Activated CD4-positive, alpha-beta T cell treated with anti-CD3 and anti-CD28 coated beads for 36 hours (primary cell): ENCODE measurements at places on chromosomes 16 and 17. TPM values are rescaled to one million over a fixed set of nuclear protein-coding genes. Genes with fewer than 3 reads are reported as not detected.

CES3 gene
- 1.6 TPM for total RNA-seq

NPTX1 gene
- total RNA-seq: 22.7 TPM

CAPNS2 gene
- total RNA-seq: not detected

PRM3 gene
- not detected for total RNA-seq

RHBDL1 gene
- 0.40 TPM for total RNA-seq

DDX28 gene
- 17.1 TPM for total RNA-seq

MC1R gene
- total RNA-seq: 1.2 TPM

CKLF gene
- 122 TPM for total RNA-seq

CDH13 gene
- total RNA-seq: not detected

DNA sequence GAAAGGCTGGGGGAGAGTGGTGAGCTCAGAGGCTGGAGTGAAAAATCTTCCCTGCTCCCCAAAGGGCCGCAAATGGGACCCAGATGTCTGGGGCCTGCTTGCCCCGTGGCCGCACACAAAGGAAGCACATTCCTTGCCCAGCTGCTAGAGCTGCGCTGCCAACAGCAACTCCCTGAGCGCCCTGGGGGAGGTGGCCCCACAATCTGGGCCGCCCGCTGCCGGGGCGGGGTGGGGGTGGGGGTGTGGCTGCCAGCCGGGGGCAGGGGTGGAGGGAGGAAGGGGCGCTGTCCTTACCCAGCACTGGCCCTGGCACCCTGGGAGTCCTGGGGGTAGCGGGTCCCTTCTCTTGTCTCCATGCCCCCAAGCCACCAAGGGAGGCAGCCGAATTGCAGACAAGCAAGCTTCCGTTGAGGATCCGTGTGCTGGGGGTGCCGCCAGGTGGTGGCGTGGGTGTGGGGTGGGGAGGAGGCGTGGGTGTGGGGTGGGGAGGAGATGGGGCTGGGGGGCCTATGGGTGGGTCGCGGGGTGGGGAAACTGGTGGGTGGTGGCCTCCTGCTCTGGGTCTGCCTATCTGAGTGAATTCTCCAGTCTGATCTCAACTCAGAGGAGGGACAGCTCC lies 48.4 kb upstream of the PABPN1L start:
- DNase-seq: no peak

GRCh38 chr17:55067697-55068439 lies 99.3 kb downstream of the STXBP4 start:
- no peak for DNase-seq

- DNase-seq: no peak
These were observed 5.5 kb upstream of the SLFN12L start for GRCh38 chr17:35542990-35543389.

- DNase-seq: no peak
These were observed 294.2 kb upstream of the RBFOX1 start for GRCh38 chr16:7038475-7038874.

DNA sequence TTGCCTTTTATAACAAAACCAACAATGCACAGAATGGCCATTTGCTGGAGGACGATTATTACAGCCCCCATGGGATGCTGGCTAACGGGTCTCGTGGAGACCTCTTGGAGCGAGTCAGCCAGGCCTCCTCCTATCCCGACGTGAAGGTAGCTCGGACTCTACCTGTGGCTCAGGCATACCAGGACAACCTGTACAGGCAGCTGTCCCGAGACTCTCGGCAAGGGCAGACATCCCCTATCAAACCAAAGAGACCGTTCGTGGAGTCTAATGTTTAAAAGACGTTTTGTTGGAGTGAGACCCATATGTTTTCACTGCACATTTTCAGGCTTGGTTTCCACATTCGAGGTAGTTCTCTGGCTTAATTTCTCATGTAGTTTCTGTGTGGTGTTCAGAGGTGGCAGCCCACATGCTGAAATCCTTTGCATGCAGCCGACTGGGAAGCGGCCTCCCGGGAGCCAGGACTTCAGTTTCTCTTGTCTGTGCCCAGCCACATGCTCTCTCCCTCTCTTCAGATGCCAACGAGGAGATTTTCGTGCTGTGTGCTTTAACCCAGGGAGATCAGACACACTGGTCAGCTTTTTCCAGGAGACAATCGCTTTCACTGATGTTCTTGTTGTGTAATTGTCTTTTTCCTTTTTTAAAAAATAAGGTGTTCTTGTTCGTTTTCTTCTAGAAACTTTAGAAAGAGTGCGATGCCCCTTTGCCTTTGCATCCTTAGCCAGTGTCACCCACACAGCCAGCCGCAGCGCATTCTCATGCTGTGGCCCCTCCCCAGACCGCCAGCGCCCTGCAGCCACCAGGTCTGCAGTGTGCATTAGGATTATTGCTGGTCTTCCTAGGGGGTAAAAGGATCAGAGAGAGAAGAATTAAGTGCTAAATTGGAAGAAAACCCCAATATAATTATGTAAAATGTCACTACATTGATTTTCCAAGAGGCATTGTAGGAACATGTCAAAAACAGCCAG lies 24.1 kb downstream of the CYB561 start:
- DNase-seq: no peak

GRCh38 chr17:17994271-17995069 lies 21.8 kb downstream of the DRC3 start:
- peak; percentile 40 for DNase-seq

- DNase-seq: peak; percentile 40
These were observed 100.5 kb downstream of the PLCG2 start for GRCh38 chr16:81879625-81880024.

GRCh38 chr17:30554839-30555751 lies 77.9 kb downstream of the GOSR1 start:
- peak; percentile 20 for DNase-seq

- DNase-seq: no peak
These were observed 265.5 kb downstream of the PARN start for GRCh38 chr16:14364386-14365199.

DNA sequence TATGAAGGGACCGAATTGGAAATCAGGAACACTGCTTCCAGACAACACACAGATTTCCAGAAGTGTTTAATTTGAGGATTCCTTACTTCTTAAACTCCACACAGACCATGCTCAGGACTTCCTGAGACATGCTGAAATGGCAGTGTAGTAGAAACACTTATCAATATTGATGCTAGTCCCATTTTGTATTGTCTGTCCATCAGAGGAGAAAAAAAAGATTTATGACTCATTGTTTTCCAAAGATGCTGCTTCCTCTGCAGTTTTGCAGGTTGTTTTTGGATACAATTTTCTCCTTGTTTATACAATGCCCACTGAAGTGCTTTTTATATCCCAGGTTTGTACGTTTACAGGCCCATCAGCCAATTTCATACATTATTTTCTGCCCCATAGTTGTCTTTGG lies 68.3 kb upstream of the TANC2 start:
- no peak for DNase-seq

DNA sequence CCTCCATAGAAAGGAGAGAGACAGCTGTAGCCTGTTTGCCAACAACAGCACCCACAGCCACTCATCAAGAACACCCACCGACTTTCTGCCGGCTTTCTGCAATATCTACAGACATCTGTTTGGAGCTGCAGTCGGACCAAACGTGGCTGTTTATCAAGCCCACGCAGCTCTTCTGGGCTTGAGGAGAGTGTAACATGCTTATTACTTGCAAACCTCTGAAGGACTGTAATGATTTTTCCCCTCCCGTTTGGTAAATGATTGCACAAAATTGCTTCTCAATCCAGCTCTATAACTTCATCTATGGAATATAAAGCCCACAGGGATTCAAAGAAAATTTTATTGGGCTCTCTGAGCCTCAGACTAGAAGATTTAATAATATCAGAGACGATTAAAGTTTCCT lies 100.5 kb downstream of the VAT1L start:
- no peak for DNase-seq

GRCh38 chr17:61389670-61390478 lies 9.8 kb upstream of the TBX2 start:
- peak; percentile 74 for DNase-seq

- DNase-seq: no peak
These were observed 50.0 kb downstream of the DNAH2 start for GRCh38 chr17:7767405-7768021.

DNA sequence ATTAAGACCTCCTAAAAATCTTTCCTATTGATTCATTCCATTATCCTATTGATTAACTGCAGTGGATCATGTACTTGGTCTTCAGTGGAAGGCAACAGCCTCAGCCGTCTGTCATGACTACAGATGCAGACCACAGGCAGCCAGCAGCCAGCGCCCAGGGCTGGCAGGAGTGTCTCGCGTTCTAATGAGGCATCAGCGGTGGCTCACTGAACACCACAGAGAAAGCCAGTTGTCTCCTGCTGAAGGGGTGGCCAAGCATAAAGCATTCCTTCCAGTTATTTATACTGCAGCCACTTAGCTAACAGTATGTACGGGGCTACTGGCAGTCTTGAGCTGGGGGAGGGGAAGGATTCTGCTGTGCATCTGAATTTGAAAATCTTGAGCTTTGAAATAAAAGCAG lies 214.3 kb downstream of the IRX3 start:
- no peak for DNase-seq

DNA sequence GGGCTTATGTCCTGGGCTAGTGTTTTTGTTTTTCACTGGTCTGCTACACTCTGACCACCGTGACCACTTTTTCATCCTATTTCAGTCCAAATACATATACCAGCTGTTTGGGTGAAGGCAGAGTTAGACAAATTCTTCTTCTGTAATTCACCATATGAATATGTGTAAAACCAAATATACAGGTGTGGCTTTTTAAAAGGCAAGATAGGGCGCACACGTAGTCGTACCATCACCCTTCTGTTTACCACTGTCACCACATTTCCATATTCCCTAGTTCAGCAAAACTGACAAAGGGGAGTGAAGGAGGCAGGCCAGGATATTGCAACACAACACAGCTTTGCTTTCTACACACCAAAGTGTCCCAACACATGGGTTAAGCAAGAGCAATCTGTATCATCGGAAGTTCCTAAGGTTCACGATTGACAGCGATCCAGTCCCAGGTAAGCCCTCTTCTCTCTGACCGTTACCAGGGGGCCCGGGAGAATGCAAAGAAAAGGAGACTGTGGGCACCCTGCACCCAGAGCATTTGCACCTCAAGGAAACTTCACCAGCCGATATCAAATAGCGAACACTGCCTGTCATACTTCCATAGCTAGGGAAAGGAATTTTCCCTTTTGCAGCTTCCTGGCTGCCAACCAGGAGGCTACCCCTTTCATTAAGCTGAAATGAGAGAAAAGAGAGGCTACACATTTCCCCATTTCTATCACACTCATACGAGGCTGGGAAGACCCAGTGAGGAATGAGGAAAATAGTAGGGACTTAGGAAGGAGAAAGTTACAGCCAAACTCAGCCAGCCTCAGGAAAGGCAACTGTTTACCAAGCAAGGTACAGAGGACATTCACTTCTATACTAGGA lies 23.1 kb downstream of the CREBBP start:
- DNase-seq: no peak

GRCh38 chr17:77449908-77450741 lies 309.4 kb downstream of the SEC14L1 start:
- DNase-seq: peak; percentile 88

DNA sequence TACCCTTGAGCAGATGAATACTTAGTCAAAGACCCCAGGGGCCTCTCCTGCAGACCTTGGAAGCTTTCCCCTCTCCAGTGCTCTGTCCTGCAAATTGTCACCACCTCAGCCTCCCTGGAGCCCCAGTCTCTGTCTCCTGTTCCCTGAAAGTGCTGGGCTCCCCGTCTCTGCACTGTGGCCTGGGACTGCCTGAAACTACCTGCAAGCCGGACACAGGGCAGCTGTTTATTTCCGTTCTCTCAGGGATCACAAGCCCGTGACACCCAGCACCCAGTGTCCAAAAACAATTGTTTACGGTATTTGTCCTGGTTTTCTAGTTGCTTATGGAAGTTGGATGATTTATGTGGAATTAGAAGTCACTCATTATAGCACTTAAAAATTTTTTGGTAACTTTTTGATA lies 81.6 kb upstream of the CHMP6 start:
- no peak for DNase-seq

DNA sequence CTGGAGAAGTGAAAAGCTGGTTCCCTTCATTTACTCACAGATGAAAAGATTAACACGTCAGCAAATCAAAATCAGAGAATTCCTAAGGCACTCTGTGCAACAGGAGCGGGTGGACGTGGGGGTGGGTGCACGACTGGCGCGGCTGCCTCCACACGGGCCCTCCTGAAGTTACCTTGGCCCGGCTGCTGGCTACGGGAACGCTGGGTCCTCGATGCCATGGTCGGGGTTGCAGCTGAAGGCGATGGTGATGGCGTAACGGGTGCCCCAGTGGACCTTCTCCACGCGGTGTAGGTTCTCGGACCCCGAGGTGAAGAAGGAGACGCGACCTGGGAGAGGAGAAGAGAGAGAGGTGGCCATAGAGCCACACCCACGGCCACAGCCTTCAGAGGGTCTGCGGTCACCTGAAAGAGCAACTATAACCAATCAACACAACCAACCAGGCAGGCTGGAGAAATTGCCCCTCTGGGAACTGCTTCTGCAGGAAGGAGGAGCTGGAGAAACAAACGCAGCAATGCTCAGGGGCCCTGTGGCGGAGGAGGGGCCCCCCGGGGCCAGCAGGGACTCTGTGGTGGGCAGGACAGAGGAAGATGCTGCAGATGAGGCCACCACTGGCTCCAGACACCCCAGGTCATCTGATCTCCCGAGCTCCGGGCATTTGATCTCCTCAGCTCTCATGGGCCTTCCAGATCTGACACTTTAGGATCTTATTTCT lies 20.8 kb downstream of the UTS2R start:
- no peak for DNase-seq

DNA sequence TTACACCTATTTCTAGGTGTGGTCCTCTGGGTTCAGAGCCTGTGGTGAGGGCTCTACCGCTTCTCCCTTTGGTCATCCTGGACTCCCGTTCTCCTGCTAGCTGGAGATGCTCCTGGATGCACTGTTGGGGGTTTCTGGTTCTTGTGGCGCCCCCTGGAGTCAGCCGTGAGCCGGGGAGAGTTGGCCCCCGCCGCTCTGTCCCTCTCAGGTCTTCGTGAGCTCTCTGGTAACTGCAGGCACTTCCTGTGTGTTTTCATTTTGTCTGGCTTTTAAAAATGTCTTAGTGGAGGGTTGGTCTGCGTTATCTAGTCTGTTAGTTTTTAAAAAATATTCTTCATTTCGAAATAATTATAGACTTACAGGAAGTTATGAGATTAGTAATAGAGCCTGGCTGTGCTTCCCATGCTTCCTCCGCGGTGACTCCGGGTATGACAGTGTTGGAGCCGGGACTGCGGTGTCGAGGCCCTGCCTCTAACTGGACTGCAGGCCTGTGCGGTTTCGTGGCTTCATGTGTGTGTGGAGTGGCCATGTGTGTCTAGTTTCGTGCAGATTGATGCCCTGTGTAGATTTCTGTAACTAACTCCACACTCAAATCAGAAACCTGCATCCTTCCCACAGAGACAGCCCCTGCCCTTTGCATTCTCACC lies 78.0 kb upstream of the ZNF750 start:
- DNase-seq: peak; percentile 65

GRCh38 chr17:5817475-5818395 lies 233.4 kb upstream of the NLRP1 start:
- DNase-seq: no peak

DNA sequence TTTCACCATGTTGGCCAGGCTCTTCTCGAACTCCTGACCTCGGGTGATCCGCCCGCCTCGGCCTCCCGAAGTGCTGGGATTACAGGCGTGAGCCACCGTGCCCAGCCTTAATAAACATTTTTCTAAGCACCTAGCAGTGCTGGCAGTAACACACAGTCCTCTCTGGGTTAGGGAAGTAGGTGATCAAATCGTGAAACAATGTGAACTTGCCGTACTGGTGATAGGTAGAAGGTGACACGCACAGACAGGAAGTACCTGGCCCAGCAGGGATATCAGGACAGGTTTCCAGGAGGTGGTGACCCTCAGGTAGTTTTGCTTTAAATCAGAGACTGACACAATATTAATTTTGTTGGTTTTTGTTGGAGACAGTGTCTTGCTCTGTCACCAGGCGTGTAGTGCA lies 4.5 kb downstream of the PLD2 start:
- DNase-seq: no peak
